ENCODE measurements at places on chromosomes 7 and 10.

DNA sequence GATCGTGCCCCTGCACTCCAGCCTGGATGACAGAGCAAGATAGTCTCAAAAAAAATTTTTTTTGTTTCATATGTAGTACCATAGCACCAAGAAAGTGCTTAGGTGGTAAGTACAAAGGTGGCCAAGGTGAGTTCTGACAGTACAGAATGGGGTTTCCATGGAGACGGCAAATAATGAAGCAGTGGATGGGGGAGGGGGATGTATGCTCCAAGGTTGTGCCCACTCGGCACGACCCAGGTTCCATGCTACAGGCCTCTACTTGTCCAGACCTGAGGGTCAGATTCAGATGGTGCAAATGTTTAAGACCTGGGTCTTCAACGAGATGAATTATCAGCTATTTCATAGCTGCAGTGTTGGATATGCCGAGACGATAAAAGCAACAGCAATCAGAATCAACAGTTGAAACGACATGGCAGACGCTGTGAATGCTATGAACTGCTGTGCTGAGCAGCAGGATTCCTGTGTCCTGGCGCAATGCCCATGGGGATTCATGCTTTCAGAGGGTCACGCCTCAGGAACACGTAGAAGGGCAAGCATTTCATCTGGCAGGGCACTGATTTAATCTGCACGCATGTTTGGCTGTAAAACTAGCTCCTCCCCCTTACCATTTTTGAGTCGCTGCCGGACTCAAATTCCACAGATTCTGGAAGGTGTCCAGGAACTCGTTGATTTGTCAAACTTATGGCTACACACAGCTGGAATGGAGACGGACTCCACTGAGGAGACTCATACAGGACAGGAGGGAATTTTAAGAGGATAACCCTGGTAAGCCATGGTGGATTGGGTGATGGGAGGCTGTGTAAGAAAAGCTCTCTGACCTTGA is 256.5 kb downstream of the FRMD4A start:
- H3K27me3 ChIP-seq: no peaks in the 10 kb centered on the region
- peak; percentile 92 for DNase-seq
- H3K4me1 ChIP-seq: peaks cover 25% of the 10 kb centered on the region
- peak overlapping the region; percentile 42 for H3K4me3 ChIP-seq
- no peaks in the 10 kb centered on the region for H3K36me3 ChIP-seq
- H3K27ac ChIP-seq: peak overlapping the region; percentile 97

GRCh38 chr10:98684019-98684899 is 237.5 kb upstream of the HPS1 start:
- H3K4me1 ChIP-seq: no peaks in the 10 kb centered on the region
- DNase-seq: no peak
- H3K27me3 ChIP-seq: no peaks in the 10 kb centered on the region
- H3K4me3 ChIP-seq: no peak overlapping the region

DNA sequence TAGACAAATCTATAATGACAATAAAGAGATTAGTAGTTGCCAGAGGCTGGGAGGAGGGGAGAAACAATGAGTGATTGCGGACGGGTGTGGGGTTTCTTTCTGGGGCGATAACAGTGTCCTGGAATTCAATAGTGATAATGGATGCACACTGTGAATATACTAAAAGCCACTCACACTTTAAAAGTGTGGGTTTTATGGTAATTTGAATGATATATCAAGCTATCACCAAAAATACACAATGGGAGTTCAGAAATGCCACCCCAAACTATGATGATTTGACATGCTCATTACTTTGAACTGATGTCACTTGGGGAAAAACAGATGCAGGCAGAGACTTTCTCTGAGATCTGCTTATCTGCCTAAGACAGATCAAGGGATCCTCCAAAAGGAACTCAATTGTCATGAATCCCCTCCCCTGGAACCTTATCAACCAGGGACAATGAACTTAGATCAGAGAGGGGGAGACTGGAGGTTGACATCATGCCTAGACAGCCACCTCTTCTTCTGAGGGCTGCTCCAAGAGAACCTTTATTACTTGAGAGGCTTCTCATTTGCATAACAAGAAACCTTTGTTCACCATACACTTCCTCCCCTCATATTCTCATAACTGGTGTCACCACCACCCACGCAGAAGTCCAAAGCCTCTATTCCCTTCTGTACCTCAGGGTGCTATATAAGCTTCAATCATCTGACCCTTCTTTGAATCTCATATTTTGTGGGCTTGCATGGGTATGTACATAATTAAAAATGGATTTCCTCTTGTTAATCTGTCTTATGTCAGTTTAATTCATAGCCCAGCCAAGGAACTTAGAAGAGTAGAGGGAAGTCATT is 14.8 kb upstream of the ZC3HAV1 start:
- peaks cover 38% of the 10 kb centered on the region for H3K27me3 ChIP-seq
- no peaks in the 10 kb centered on the region for H3K36me3 ChIP-seq
- no peak for DNase-seq
- H3K4me1 ChIP-seq: no peaks in the 10 kb centered on the region

GRCh38 chr10:13859979-13860654 is 273.4 kb downstream of the PRPF18 start:
- H3K27me3 ChIP-seq: no peaks in the 10 kb centered on the region
- no peak overlapping the region for H3K27ac ChIP-seq
- H3K4me3 ChIP-seq: no peak overlapping the region
- H3K36me3 ChIP-seq: peaks cover 4% of the 10 kb centered on the region
- peak; percentile 39 for DNase-seq

GRCh38 chr10:127570036-127570435 is 20.9 kb downstream of the NPS start:
- DNase-seq: no peak
- no peak overlapping the region for H3K27ac ChIP-seq
- H3K4me3 ChIP-seq: no peak overlapping the region

- H3K36me3 ChIP-seq: peaks cover 8% of the 10 kb centered on the region
- peak overlapping the region; percentile 17 for H3K27ac ChIP-seq
Observed at GRCh38 chr10:79097021-79097872, 28.5 kb downstream of the ZMIZ1 start.

GRCh38 chr7:1234049-1234880 is 1.6 kb downstream of the UNCX start:
- peaks cover 76% of the 10 kb centered on the region for H3K27me3 ChIP-seq
- no peak overlapping the region for H3K4me3 ChIP-seq
- no peak overlapping the region for H3K27ac ChIP-seq
- no peaks in the 10 kb centered on the region for H3K36me3 ChIP-seq
- no peak for DNase-seq

DNA sequence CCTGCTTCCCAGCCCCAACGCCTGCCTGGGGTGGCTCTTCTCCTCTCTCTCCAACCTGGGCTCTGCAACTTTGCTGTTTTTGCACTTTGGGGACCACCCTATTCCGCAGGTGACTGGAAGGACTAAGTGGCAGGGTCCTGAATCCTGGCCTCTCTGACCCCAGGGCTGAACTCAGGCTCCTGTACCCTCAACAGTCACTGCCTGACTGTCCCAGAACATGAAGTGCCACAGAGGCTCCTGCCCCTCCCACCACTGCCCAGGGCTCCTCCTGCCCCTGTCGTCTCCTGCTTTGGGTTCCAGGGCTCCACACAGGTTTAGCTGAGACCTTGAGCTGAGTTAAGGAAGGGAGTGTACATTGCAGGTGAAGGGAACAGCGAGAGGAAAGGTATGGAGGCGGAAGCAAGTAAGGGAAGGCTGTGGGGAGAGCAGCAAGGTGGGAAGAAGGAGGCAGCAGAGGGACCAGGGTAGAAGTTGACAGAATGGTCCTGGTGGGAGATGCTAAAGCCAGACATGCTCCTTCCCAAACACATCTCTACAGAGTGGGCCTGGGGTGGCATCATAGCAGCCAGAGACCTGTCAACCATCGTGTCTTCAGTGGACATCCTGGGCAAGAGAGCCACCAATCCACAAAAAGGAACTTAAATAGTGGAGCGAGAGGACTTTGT is 5.7 kb upstream of the GRID1 start:
- no peaks in the 10 kb centered on the region for H3K36me3 ChIP-seq
- peak; percentile 43 for DNase-seq
- no peak overlapping the region for H3K27ac ChIP-seq
- H3K27me3 ChIP-seq: peaks cover 41% of the 10 kb centered on the region
- no peak overlapping the region for H3K4me3 ChIP-seq
- H3K4me1 ChIP-seq: no peaks in the 10 kb centered on the region

- peaks cover 13% of the 10 kb centered on the region for H3K4me1 ChIP-seq
- no peak overlapping the region for H3K4me3 ChIP-seq
- H3K36me3 ChIP-seq: no peaks in the 10 kb centered on the region
- H3K27ac ChIP-seq: no peak overlapping the region
- no peak for DNase-seq
Observed at GRCh38 chr7:104938741-104939390, 75.1 kb upstream of the KMT2E start.

DNA sequence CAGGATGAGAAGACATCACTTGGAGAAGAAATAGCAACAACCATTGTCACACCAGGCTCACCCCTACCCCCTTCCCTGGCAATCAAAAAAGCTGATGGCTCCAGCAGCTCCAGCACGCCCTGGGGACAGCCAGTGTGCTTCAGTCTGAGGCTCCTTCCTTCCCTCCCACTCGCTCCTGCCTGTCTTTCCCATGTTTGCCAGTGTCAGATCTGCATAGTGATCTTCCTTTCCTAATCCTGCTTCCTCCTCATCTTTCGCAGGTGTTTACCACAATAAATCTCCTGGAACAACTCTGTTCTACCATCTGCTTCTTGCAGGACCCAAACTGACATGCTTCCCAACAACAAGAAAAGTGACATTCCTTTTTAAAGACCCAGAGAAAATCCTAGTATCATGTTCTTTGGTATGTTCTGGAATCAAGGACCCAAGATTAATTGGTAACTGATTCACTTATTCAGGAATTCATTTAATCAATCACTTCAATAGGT is 57.1 kb downstream of the STEAP1B start:
- DNase-seq: no peak
- no peaks in the 10 kb centered on the region for H3K36me3 ChIP-seq
- H3K27ac ChIP-seq: no peak overlapping the region

Measured in osteoblast (primary cell).